ENCODE measurements at places on chromosomes 1 and 21. TPM values are rescaled to one million over a fixed set of nuclear protein-coding genes. Genes with fewer than 3 reads are reported as not detected.

OR10J1 gene
- total RNA-seq, result not detected

HIPK1 gene
- 22.6 TPM for total RNA-seq

NECAP2 gene
- 86.1 TPM for total RNA-seq

PIGR gene
- total RNA-seq, result not detected

GPBP1L1 gene
- 89.6 TPM for total RNA-seq

DCST2 gene
- total RNA-seq, result not detected

GUCA2B gene
- total RNA-seq, result not detected

ETV3L gene
- not detected for total RNA-seq

ARMH1 gene
- total RNA-seq, result 0.37 TPM

SPRR2G gene
- total RNA-seq, result not detected

RNF207 gene
- total RNA-seq, result 6.8 TPM
